ENCODE measurements at places on chromosomes 2 and 18.

- no peak for DNase-seq
Observed at GRCh38 chr2:157620956-157621355, 7.7 kb downstream of the ACVR1C start.

DNA sequence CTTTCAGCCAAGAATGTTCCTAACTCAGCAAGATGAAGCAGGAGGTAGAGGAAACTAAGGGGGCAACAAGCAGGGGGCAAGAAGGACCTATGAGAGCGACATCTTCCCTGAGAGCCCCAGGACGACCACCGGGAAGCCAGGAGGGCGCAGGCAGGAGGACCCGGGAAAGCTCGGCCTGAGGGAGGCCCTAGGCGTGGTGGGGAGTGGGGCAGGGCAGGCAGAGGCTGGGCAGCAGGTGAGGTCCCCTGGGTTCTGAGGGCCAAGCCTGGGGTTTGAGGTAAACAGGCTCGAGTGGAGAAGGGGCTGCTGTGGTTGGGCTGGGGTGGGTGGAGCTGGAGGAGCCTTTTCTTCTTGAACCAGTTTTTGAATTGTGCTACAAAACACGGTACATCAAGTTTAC, 1.3 kb upstream of the ALPI start:
- DNase-seq: no peak

DNA sequence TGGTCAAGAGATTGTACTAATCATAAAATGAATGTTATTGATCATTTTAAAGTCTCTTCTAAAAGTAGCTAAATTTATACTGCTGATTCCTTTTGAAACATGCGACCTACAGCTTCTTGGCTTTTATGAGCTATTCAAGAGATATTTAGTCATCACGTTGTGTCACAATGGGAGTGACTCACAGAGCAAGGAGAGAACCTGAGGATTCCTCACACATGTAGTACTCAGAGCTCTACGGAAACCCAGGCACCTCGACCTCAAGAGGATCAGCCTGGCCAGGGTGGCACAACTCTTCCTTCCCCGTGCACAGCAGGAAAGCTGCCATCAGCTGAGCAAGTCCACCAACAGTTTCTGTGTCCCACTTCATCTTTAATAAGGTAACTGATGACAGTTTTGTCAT, at the start of gene DHRS9:
Gene DHRS9 (plus strand): TSS at position 223 of the 400 bp plus-strand sequence. CDS start 12,019 bp downstream, outside the sequence.
- DNase-seq: peak; percentile 40

- no peak for DNase-seq
Observed at GRCh38 chr2:3490191-3491170, 28.9 kb downstream of the ADI1 start.
